GM12892 (cell line): ENCODE measurements at places on chromosomes 12 and 14.

DNA sequence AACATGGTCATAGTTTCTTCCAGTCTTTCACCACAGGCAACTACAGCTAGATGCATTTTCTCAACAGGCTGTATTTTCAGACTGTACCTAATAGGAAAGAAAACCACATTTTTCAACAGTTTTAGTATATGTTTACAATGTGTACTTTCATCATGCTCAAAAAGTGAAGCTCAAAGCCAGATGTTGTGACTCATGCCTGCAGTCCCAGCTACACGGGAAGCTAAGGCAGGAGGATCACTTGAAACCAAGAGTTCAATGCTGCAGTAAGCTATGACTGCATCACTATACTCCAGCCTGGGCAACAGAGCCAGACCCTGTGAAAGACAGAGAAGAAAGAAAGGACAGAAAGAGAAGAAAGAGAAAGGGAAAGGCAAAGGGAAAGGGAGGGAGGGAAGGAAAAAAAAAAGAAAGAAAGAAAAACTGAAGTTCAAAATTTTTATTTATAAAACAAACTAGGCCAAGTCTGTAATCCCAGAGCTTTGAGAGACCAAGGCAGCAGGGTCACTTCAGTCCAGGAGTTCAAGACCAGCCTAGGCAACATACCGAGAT, 25.5 kb downstream of the GXYLT1 start:
- DNase-seq: no peak

DNA sequence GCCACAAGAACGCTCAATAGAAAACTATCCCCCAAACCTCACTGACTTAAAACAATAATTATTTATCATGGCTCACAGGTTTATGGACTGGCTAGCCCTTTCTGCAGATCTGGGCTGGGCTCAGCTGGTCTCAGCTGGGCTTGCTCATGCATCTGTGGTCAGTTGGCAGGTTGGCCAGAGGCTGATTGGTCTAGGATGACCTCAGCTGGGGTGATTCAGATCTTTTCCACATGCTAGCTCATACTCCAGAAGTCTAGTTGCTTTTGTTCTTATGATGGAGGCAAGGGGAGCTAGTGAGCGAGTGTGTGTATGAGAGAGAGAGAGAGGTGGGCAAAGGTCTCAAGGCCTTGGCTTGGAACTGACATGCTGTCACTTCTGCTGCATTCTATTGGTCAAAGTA, 181.2 kb upstream of the NRXN3 start:
- DNase-seq: no peak

DNA sequence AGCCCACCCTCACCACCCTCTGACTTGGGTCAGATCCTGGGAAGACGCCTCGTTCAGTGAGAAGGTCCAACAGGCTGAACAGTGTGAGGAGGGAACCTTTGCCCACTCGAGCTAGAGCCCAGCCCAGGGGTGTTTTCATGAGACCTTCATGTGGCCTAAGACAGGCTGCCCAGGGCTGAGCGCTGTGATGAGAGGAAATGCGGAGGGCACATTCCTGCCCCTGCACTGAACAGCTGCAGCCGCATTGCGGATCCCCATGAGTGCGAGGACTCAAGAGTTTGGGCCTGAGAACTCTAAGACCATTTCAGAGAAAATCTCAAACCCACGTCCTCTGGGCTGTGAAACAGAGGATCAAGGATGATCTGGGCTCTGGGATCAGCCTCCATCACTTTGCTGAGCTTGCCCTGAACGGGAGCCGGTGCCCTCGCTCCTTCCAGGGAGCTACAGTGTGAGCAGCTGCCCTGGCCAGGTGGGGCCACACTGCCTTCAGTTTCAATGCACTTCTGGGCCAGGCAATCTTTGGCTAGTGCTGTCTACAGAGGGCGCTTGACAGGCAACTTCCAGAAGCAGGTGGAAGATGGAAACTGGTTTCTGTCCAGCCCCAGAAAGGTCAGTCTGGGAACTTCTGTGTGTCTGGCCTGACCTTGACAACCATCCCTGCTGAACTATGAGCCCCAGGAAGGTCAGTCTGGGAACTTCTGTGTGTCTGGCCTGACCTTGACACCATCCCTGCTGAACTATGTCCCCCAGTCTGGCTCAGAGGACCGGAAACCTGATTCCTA, 43.5 kb upstream of the P2RX7 start:
- no peak for DNase-seq

GRCh38 chr12:5081016-5081415, 37.3 kb downstream of the KCNA5 start:
- DNase-seq: no peak

DNA sequence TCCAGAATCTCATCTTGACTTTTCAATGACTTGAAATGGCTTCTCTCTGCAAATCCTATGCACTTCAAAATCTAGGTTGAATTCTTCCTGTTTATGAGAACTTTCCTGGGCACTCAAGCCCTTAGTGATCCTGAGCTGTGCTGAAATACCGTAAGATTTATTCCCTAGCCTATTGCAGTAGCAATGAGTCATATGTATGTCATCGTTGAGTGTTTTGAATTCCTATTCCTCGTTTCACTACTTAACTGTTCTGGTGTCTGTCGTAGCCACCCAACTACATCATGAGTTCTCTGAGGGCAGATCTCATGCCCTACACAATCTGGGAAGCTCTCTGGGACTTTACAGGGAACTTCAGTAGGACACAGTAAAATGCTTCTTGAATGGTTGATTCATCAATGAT, 190.8 kb upstream of the TMEM132C start:
- DNase-seq: no peak

GRCh38 chr14:24279301-24280186, 8.1 kb upstream of the RABGGTA start:
- DNase-seq: no peak

DNA sequence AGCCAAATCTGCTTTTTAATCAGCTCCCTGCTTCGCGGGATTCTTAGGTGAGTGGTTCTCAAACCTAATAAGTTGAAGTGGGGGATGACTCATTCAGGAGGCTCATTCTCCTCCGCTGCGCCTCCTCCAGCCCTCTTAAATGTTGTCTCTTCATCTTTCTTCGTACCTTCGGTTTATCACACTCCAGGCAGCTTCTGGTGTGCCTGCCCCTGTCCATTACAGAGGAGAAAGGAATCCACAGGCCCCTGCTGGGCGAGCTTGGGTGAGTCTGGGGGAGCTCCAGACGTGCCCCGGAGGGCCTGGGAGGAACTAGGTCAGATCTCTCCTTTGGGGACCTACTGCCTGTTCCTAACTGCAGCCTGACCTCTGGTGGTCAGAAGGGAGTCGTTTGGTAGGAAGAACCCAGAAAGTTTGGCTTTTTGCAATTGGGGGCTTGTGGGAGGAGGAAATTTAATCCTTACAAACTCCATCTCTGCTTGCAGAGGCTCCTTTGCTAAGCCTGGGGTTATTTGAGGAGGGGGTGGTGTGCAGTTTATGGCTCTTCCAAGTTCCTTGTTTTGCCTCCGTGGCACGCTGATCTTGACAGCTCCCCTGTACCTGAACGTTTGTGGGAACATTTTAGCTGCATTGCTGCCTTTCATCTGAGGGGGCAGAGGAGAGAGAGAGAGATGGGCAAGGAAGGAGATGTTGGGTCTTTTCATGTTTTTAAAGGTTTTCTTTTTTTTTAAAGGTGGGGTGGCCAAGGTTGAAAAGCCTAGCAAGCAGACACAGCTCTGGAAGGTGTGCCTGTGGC, 84.1 kb upstream of the GNG2 start:
- DNase-seq: peak; percentile 51

GRCh38 chr12:53571295-53571694, 54.9 kb downstream of the ATF7 start:
- no peak for DNase-seq

DNA sequence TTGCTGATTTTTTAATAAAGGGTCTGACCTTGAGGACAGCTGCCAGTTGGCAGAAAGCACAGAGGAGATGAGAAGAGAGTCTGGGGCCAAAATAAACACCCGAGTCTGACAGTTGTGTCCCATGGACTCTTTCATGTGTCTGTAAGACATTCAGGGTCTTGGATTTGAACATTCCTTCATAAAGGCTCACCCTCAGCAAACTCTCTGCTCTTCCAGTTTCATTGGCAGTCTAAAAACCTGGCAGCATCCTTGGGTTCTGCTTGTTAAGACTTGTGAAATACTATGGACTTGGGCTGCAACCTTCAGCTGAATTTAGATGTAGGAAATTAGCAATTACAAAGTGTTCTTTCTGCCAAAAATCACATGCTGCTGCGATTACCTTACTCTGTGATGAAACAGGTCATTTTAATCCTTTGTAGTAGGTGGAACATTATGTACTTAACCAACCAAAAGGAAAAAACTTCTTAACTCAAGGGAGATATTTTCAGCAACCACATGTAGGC, 32.0 kb upstream of the LMNTD1 start:
- no peak for DNase-seq

DNA sequence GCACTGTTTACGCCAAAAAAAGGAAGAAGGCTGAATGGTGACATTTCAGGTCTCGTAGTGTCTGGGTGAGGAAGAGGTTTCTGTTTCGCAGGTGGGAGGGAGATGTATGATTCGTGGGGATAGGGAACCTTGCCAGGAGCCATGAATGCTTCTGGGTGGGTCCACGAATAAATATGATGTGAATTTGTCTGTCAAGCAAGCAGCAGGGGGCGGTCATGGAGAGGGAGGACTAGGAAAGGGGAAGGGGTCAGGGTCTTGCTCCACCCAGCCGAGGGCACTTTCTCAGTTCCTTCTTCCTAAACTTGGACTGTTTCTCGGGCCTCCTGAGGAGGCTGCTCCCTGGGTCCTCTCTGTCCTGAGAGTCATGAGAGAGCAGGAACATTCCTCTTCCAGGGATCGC, 72.5 kb downstream of the LGMN start:
- no peak for DNase-seq

DNA sequence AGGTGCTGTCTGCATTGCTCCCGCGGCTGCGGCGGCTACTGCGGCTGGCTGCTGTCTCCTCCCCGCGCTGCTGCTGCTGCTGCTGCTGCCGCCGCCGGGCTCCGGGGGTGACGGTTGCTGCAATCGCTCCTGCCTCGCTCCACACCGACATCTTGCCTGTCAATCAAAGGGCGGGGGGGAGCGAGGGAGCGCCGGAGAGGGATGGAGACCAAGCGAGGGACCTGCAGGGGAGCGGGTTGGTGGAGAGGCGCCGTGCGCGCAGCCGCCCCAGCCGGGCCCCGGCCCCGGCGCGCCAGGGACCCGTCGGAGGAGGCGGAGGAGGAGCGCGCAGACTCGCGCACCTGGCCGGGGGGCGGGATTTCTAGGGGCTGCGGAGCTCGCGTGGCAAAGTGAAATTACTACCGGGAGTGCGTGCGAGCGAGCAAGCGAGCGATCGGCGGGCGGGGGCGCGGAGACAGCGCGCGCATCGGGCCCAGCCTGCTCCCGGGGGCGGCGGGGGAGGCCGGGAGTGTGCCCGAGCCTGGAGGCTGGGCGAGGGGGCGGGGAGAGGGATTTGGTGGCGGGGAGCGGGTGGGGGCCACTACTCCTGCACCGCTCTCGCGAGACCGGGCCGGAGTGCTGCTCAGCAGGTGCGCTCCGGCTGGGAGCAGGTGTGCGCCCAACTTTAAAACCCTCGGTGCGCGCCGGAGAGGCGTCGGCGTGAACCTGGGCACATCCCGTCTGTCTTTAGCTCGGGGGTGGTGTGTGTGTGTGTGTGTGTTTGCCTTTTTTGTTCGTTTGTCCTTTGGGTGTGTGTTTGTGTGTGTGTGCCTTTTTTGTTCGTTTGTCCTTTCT, at the start of gene KSR2:
Gene KSR2 (minus strand): TSS at position 165 of the 834 bp plus-strand sequence. CDS start 735 bp downstream, outside the sequence.
- peak; percentile 62 for DNase-seq

GRCh38 chr14:22221508-22221907, 367.5 kb downstream of the DAD1 start:
- DNase-seq: no peak

DNA sequence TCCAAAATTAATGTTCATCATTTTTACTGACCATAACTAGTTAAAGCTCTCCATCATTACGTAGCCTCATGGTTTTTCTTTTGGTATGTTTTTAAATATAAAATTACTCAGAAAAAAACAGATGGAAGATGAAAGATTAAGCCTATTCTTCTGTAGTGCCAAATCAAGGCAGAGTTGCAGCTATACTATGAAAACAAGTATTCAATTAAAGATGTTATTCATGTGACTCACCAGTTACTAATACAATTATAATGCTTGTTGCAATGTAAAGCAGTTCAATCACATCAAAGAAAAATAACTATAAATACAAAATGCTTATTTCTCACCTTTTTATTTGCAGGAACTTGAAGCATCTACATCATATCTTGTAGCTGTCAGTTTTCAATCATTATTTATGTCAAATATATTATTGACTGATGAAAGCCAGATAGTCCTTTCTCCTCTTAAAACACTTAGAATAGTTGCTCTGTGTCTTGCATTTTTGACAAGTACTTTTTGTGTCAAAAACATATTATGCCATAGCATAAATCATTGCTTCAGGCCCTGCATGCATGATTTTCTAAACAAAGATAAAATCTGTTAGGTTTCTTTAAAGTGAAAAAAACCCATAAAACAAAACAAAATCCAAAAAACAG, 36.0 kb upstream of the TRHDE start:
- DNase-seq: no peak

- no peak for DNase-seq
These were observed 1.4 kb downstream of the SNRPF start for GRCh38 chr12:95859947-95860850.

DNA sequence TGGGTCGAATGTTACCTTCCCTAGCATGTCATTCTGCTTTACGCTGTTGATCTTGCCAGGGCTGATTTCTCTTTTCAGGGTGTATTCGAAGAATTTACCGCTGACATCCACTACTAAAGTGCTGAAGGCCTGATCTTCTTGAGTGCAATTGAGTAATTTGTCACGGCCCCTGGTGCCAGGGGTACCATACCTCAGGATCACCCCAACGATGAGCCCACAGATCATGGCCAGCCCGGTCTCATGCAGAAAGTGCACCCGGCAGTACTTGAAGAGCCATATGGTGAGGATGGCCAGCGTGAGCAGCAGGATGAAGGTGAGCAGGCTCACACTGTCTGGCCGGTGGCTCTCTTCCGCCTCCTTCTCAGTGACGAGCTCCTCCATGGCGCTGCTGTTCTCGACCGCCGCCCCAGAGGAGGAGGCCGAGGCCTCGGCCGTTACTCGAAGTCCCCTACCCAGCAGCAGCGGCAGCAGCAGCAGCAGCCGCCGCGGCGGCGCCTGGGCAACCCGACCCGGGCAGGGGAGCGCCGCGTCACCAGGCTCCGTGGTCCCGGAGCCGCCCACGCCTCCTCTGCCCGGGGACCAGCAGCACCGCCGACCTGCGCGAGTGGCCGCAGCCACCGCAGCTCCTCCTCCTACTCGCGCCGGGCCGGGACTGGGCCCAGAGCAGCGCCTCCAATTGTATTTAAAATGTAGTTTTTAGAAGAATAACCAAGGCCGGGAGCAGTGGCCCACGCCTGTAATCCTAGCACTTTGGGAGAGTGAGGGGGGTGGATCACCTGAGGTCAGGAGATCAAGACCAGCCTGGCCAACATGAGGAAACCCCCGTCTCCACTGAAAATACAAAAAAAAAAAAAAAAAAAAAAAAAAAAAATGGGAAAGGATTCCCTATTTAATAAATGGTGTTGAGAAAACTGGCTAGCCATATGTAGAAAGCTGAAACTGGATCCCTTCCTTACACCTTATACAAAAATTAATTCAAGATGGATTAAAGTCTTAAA, 58.5 kb upstream of the TMPO start:
- DNase-seq: peak; percentile 21
